ENCODE measurements at places on chromosomes 1 and 21. TPM values are rescaled to one million over a fixed set of nuclear protein-coding genes. Genes with fewer than 3 reads are reported as not detected.

Gene AUNIP
- total RNA-seq = not detected

Gene EPHA2
- 26.1 TPM for total RNA-seq

- no peak for DNase-seq
Measured at GRCh38 chr21:32958288-32959002, 67.3 kb upstream of the OLIG2 start.

DNA sequence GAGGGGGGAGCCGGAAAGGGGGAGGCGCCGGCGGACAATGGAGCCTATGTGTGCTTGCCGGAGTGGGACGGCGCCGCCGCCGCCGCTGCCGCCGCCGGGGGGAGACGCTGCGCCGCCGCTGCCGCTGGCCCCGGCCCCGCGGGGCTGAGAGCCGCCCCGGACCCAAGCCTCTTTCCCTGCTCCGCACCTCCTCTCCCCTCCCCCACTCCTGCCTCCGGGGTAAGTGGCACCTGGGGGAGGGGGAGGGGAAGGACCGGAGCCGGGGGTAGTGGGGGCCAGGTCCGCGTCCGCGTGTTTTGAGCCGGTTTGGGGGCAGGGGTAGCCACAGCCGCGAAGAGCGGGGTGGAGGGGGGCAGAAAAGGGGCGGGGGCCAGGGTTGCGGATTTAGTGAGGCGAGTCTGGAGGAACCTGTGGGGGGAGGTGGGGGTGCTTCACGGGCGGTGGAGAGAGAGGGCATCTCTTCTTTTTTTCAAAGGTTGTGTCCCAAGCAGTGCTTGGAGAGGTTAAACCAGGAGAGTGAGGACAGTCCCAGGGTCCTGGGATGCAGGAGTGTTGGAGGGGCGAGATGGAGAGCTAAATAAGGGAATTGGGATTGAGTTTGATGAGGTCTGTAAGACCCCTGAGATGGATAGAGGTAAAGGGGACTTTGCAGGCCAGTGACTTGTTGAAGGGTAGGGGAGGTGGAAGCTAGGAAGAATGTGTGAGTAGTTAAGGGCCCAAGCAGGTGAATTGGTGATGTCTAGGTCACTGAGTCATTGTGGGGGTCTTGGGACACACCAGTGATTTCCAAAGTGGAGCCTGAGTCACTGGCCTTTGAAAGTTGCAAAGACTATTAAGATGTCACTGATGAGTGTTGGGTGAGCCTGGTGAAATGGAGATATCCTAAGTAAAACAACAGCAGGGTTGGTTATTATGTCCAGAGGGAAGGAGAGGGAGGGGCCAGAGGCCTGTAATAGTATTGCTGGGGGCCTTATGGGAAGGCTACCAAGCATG lies 59.1 kb downstream of the BCL9 start:
- no peak for DNase-seq

DNA sequence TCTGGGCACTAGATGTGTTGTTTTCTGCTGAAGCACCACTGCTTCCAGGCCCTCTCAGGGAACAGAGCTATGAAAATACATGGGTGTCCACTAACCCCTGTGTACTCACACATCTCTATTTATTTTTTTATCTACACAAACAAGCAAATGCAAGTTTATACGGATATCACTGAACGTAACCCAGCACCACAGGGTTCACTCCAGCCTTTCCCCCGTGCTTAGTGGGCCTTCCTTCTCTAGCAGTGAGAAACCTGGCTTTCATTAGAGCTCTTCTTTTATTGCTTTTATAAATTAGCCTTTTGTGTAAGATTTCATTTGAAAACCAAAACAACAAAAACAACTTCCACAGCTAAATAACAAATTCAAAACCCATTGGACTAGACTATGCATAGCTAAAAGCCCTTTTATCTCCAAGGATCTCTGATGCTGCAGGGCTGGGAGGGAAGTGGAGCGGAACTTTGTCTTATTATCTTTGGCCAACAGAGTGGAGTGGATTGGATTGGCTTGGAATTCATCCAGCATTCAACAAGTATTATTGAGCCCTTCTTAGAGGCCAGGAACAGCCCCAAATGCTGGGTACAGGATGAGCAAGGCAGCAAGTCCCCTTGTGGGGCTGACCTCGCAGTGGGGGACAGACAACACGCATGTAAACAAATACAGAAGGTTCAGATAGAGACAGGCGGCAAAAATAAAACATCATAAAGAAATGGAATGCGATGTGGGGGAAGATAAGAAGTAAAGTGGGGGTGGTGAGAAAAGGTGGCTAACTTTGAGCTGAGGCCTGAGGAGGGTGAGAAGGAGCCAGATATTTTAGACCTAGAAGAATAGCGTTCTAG lies 371.8 kb upstream of the POU3F1 start:
- DNase-seq = no peak

GRCh38 chr1:161915978-161916377 lies 107.7 kb downstream of the OLFML2B start:
- DNase-seq = no peak

Gene OR2L8
- not detected for total RNA-seq

GRCh38 chr1:39859859-39860812 lies 23.2 kb downstream of the TRIT1 start:
- no peak for DNase-seq

DNA sequence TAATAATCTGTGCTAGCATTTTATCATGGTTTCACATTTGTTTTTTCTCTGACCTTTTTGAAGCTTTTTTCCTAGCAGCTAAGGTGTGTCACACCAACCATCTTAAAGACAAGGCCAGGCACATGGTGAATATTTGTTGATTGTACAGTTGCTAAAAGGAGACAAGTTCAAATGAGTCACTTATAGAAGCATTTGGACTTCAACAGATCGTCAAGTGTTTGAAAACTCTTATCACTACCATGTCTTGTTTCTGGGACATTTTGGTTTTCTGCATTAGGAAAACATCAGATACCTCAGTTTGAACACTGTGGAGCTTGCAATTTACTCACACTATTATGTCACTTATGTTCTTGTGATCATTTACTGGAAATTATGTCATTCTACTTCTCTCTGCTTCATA lies 407.3 kb downstream of the USP25 start:
- DNase-seq = no peak

Gene LCE3D
- not detected for total RNA-seq

Gene PADI1
- not detected for total RNA-seq

DNA sequence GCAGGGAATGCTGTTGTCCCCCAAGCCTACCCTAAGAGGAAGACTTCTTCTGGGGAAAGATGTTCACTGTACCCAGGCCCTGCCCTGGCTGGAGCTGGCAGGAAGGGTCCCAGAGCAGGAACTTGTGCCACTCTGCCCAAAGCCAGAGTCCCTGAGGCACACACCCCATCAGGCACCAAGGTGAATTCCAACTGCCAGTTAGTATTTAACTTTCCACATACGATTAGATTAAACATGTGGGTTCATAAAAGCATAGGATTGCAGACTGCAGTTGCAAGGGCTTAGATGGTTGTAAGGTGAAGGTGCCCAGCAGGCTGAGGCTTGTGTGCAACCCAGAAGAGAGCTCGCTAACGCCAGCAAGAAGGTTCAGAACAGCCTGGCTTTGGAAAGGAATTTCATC lies at the start of gene KCNE2:
TSS of gene KCNE2 (plus strand) at position 274 of the 400 bp plus-strand sequence. CDS start 6,473 bp downstream, outside the sequence.
- no peak for DNase-seq

- DNase-seq = no peak
Measured at GRCh38 chr1:157523774-157524493, 28.4 kb downstream of the FCRL5 start.

- no peak for DNase-seq
Measured at GRCh38 chr1:194908643-194909042, 1699.6 kb downstream of the KCNT2 start.

Gene MPL
- total RNA-seq = 1.6 TPM

DNA sequence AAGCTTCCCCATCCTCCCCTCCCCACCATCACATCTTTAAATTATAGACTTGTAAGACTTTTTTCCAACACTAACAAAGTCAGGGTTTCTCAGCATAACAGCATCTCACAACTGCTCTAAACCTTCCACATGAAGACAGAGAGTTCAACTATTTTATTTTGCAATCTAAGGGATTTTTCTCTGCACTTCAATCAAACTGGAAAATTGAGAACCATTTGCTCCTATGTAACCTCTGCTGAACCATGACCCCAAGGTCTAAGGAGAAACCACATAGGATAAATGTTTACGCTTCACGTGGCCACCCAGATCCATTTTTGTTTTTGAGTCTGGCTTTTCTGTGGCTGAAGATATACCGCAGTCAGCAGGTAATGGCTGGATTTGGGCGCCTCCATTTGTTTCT lies 13.2 kb downstream of the ERRFI1 start:
- DNase-seq = no peak

Gene GBP6
- not detected for total RNA-seq

DNA sequence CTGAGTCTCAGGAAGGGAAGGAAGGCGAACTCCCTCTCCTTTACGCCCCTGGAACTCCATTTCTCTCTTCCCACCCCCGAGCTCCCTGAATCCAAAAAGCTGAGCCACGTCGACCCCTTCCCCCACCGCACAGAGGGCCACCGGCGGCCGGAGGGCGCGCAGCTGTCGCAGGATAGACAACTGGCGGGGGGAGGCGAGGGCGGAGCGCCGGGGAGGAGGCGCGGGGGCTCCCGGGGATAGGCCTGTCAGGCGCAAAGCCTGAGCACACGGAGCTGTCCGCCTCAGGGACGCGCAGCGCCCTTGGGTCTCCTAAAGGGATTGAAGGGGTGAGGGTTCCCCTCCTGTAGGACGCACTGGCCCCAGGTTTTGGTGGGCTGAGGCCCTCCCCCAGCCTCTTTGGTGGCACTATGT lies 752 bp upstream of the ACTA1 start:
- peak; percentile 84 for DNase-seq

DNA sequence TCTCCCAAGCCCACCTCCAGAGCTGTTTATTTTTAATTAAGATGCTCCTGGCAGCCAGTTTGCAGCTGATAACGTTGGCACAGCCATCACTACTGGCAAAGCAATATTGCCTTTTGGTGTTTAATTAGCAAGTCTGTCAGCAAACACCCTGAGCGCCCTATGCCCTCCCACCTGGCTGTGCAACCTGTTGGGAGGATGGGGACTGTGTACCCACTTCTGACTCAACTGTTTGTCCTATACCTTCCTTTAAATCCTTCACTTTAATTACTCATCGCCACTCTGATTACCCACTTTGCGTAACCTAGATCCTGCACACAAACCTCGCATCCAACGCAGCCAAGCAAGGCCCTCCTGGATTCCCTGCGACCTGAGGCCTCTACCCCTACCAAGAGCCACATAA lies 67.1 kb downstream of the BCAR3 start:
- no peak for DNase-seq

DNA sequence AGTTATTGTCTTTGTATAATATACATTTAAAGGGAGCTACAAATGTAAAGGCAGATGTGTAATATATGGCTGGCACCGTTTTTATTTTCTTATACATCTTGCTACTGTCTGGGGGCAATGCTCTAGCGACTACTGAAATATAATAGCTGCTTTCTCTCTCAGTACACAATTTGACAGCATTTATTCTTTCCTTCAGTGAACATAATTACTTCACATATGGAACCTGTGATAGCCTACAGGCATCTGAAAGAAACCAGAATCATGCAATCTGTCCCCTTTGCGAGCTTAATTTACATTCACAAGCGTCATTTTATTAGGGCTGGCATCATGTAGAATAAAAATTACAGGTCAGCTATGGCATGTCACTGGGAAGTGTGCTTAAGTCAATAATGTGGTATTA lies 557.5 kb upstream of the PTBP2 start:
- no peak for DNase-seq

GRCh38 chr1:12140016-12140415 lies 26.8 kb upstream of the TNFRSF1B start:
- no peak for DNase-seq

Gene KCTD3
- 15.7 TPM for total RNA-seq

DNA sequence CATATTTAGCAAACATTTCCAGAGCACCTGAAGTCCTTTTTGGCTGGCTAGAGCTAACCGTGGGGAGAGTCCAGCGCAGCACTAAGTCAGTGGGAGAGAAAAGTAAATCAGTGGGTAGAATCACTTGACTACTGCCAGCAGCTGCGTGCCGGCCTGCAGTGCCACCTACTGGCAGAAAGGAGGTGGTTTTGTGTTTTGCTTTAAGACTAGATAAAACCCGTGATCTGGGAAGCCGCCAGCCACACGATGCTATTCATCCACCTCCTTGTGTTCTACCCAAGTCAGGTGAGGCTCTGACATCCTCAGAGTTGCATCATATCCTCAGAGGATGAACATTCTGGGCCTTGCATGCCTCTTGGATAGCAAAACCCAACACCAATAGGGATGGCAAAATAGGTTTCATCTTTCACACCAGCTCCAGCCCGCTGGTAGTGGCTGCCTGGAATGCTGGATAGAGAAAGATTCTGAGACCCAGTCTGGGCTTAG lies 14.1 kb upstream of the HEYL start:
- DNase-seq = peak; percentile 87

- no peak for DNase-seq
Measured at GRCh38 chr1:30044656-30045144, 678.7 kb downstream of the MATN1 start.

Gene LRP8
- 2.3 TPM for total RNA-seq

Gene COL24A1
- total RNA-seq = 1.3 TPM

GRCh38 chr1:85943526-85943925 lies 213.0 kb downstream of the COL24A1 start:
- no peak for DNase-seq

Gene DDX20
- 7.6 TPM for total RNA-seq

DNA sequence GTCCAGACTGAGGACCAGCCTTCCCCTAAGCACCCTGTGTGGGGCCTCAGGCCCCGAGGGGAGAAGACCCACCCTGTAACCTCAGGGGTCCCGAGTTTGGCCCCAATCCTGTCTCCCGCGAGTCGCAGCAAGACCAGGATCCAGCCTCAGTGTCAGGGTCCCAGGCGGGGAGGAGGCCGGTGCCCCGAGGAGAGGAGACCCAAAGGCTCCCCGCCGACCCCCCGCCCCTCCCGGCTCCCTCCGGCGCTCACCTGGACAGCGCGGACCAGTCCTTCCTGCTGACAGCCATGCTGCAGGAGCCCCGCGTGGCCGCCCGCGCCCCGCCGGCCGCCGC lies at the start of gene LAD1:
TSS of gene LAD1 (minus strand) at position 307 of the 334 bp plus-strand sequence. CDS start at position 289, 18 bp downstream.
- DNase-seq = no peak

Gene LCE1F
- total RNA-seq = not detected

DNA sequence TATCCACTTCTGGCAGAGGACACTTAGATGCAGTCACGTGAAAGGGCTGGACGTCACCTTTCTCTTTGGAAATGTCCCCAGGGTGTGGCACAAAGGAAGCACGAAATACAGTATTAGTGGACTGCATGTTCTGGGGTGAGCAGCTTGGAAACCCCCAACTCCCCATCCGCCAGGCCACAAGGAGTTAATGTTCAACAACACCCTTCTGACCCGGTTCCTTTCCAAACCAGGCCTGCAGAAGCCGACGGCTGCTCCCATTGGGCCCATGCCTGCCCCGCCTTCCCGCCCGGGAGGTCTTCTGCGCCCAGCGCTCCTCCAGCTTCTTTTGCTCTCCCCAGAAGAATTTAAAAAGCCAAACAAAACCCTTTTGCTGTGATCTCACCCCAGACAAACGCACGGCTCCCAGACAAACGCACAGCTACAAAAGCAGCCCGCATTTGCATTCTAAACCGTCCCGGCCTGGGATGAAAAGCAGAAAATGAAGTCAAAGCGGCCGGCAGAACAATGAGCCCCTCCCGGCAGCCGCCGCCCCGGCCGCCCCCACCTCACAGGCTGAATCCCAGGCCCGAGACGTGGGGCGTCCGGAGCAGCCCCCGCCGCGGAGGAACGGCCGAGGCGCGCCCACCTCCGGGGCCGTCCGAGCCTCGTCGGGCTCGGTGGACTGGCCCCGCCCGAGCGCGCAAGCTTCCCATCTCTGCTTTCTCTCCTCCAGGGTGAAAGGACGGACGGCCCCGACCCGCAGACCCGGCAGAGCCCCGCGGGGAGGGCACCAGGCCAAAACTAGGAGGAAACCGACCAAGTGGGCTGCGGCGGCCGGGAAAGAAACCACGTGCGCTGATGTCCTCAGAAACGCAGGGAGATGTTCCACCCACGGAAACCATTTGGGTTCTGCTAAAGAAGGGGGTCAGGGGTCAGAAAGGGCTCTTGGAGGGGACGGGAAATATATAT lies 101.9 kb downstream of the PLPP3 start:
- DNase-seq = peak; percentile 84
